Right ventricle myocardium inferior (tissue), 1 donor: ENCODE measurements at places on chromosomes 5 and 9. TPM values are rescaled to one million over a fixed set of nuclear protein-coding genes. Genes with fewer than 3 reads are reported as not detected.

IFNA13 gene
- total RNA-seq, result not detected

PNPLA7 gene
- total RNA-seq, result 9.8 TPM

CDH6 gene
- 3.3 TPM for total RNA-seq

IL3 gene
- not detected for total RNA-seq

RASGRF2 gene
- 5.9 TPM for total RNA-seq

IL9 gene
- not detected for total RNA-seq

MAP1B gene
- total RNA-seq, result 59.9 TPM

SLC4A9 gene
- not detected for total RNA-seq

NOTCH1 gene
- total RNA-seq, result 18.7 TPM

RPL7A gene
- total RNA-seq, result 977 TPM

TNIP1 gene
- 114 TPM for total RNA-seq

VLDLR gene
- total RNA-seq, result 134 TPM

IFNA21 gene
- total RNA-seq, result not detected

TAF1L gene
- not detected for total RNA-seq

PDE6A gene
- 0.05 TPM for total RNA-seq

MEIKIN gene
- not detected for total RNA-seq

CKS2 gene
- total RNA-seq, result 9.7 TPM

TMEM8B gene
- total RNA-seq, result 13.8 TPM

SLC12A7 gene
- total RNA-seq, result 179 TPM

PCSK5 gene
- 4.5 TPM for total RNA-seq

RHOBTB3 gene
- 76.5 TPM for total RNA-seq

SH3TC2 gene
- total RNA-seq, result 14.6 TPM

PCDHA9 gene
- not detected for total RNA-seq

TLX3 gene
- total RNA-seq, result not detected

RARS1 gene
- 47.1 TPM for total RNA-seq

NME5 gene
- 3.9 TPM for total RNA-seq

VCAN gene
- 41.2 TPM for total RNA-seq

BAG1 gene
- 132 TPM for total RNA-seq

KIF4B gene
- not detected for total RNA-seq

PKD2L2 gene
- 0.81 TPM for total RNA-seq

PAX5 gene
- not detected for total RNA-seq

DOCK8 gene
- total RNA-seq, result 6.1 TPM

NADK2 gene
- total RNA-seq, result 39.4 TPM

TNFSF8 gene
- total RNA-seq, result 0.57 TPM

ABO gene
- 1.5 TPM for total RNA-seq

IL4 gene
- total RNA-seq, result not detected

HTR1A gene
- total RNA-seq, result not detected

GRAMD2B gene
- total RNA-seq, result 29.3 TPM

C9orf153 gene
- total RNA-seq, result not detected

RNF183 gene
- total RNA-seq, result not detected

TUSC1 gene
- 14.1 TPM for total RNA-seq

GBGT1 gene
- total RNA-seq, result 8.2 TPM

CATSPER3 gene
- 1.1 TPM for total RNA-seq

SCGB3A2 gene
- total RNA-seq, result not detected

PHF24 gene
- 0.22 TPM for total RNA-seq

MYMK gene
- not detected for total RNA-seq

RAD17 gene
- 19.5 TPM for total RNA-seq

CA9 gene
- total RNA-seq, result 0.30 TPM

DROSHA gene
- 30.3 TPM for total RNA-seq

CORO2A gene
- total RNA-seq, result 0.60 TPM
